ENCODE measurements at places on chromosomes 3 and 15.

GRCh38 chr3:20683910-20684309 lies 497.9 kb upstream of the SGO1 start:
- no peak for DNase-seq

DNA sequence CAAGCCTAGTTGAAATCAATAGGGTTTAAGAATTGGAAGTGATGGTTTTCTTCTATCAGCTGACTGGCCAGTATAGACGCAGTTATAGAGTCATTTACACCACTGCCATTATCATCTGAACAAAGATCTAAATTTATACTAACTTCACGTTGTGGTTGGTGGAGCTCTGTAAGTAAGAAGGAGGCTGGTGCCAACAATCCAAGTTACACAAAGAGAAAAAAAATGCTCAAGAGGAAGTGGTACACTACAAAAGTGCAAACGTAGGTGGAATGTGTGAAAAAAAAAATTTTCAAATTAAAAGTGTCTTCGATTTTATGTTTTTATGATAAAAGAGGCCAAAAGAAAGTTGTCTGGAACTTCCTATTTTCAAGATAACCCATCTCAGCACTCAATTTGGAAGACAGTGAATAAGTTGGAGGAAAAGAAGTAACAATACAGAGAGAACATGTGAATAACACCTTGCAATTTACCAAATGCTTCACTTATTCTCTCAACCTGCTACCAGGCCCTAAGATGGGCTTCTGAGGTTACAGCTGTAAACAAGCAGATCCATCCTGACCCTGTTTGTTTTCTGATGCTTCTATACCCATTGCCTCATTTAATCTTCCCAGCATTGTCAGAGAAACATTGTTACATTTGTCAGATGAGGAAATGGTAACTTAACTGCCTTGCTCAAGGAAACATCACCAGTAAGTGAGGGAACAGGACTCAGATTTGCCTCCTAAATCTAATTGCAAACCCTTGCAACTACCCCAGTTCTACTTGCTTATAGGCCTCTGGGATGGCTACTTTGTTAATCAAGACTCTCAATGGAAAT lies 12.0 kb upstream of the TASOR start:
- no peak for DNase-seq

GRCh38 chr3:64352639-64352992 lies 127.3 kb upstream of the PRICKLE2 start:
- no peak for DNase-seq

GRCh38 chr3:140769951-140770350 lies 92.1 kb downstream of the TRIM42 start:
- DNase-seq: no peak

- no peak for DNase-seq
Observed at GRCh38 chr15:52098323-52098722, 14.3 kb downstream of the BCL2L10 start.

DNA sequence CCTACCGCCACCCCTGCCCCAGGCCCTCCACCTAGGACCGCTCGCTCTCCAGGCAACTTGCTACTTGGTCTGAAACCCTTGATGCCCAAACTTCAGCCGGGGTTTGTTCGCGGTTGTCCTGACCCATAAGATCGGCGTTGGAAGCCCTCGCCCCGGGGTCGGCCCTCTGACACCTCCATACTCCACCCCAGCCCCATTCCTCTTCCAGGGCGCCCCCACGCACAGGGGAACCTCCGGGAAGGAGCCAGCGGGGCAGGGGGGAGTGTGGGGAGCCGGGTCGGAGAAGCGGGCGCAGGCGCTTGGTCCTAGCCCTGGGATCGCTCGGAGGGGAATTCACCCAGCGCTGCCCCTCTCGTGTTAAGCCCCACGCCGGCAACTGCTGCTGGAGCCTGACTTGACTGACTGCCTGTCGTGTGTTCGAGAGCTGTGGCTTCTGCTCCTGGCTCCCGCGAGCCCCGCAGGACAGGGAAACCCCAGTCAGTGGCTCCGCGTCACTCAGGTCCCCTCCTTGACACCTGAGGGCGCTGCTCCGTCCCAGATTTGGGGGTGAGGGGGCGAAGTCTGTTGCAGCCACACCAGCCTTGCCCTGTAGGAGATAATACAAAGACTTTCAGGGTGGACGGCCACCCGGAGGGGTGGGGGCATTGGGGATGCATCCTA lies 675 bp downstream of the RYR3 start:
- peak; percentile 77 for DNase-seq

DNA sequence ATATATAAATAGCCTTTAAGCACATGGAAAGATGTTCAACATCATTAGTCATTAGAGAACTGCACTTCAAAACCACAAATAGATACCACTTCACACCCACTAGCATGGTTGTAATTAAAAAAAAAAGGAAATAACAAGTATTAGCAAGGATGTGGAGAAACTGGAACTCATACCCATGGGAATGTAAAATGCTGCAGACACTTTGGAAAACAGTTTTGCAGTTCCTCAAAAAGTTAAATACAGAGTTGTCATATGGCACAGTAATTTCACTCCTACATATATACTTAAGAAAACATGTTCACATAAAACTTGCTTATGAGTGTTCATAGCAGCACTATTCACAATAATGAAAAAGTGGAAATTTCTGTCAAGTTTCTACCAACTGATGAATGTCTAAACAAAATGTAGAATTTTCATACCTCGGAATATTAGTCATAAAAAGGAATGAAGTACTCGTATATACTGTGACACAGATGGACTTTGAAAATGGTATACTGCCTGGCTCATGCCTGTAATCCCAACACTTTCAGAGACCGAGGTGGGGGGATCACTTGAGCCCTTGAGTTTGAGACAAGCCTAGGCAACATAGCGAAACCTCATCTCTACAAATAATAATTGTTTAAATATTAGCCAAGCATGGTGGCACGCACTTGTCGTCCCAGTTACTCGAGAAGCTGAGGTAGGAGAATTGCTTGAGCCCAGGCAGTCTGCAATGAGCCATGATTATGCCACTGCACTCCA lies 28.1 kb downstream of the BCL2A1 start:
- DNase-seq: no peak

GRCh38 chr3:124227150-124227630 lies 235.3 kb upstream of the ROPN1 start:
- no peak for DNase-seq

Data from hematopoietic multipotent progenitor cell treated with erythropoietin and hydrocortisone succinate and interleukin-3 and kit ligand, for 8 days (in vitro differentiated cells).